Fibroblast of the conjunctiva (primary cell): ENCODE measurements at places on chromosomes 1 and 21.

DNA sequence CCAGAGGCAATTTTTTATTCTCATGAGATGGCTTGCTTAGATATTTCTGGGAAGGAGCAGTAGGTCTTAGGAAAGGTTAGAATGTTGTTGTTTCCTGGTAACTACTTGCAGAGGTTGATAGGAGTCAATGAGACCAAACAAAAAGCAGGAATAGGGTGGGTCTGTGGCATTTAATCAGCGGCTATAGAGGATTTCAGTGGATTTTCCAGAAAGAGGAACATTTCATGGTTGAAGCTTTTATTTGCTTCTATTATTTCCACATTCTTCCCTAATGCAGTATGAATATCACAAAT lies 111.3 kb upstream of the PALMD start:
- no peak for DNase-seq

DNA sequence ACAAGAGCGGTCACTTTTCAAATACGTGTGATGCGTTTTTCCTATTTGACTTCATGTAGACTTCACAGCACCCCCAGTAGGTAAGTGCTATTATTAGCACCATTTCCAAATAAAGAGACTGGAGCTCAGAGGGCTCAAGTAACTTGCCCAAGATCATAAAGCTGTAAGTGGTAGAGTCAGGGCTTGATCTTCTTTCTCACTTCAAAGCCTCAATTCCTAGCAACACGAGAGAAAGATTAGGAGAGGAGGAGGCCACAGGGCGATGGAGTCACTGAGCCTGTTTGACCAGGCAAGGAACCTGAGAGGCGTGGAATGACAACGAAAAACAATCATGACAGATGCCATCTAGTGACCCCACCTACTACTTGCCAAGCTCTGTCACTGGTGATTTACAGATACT lies 181.0 kb downstream of the FOXD2 start:
- DNase-seq: no peak

DNA sequence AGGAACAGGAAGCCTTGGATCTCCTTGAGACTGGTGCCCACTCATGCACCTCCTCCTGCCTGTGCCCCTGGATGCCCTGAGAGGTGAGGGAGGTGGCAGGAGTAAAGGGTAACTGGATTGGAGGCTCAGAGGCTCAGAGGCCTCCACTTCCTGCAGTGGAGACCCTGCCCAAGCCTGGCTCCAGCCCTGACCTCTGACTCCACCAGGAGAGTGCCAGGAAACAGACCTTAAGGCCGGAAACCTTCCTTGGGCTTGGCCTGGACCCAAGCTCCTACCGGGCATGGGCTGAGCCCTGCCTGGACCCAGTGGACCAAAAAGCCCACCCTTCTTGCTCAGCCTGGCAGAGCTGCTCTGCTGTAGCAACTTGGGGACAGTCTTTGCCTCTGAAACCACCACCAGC lies 15.0 kb upstream of the CELA3B start:
- DNase-seq: no peak

GRCh38 chr1:187252923-187253322 lies 424.2 kb downstream of the PLA2G4A start:
- DNase-seq: no peak

DNA sequence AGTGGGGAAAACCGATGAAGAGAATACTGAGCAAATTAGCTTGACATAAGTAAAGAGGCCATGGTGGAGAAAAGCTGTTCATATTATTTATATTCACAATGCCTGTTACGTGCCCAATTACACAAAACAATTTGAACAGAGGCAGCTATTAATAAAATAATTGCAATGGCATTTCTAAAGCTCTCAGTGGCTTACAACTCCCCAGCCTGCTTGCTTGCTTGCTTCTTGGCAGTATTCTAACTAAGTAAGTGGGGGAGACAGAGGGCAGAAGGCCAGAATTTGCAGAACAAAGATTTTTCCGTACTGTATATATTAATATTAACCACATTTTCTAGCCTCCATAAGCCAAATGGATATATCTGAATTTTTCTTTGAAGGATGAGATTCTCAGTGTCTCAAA lies 12.9 kb downstream of the PTPN14 start:
- no peak for DNase-seq

DNA sequence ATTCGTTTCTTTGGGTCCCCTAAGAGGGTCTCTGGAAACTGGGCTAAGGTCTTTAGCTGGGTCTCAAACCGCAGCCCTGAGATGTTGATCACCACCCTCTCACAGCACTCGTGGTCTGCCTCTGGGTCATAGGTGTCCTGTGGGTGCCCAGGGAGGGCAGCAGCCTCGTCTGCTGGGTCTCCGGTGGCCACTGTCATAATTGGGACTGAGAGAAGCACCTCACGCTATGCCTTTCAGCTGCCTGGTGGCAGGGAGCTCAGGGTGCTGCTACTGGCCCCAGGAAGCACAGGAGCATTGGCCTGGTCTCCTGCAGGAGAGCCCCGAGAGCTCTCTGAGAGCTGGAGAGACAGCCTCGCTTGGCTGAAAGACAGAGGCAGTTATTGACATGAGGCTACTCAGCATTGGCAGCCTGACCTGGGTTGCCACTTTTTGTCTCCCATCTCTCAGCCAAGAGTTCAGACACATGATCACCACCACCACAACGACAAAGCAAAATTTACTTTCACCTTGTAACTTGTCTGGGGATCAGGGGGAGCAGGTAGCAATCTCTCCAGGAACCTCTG lies 1.5 kb downstream of the KCNA2 start:
- no peak for DNase-seq

GRCh38 chr1:117674521-117675400 lies 68.9 kb downstream of the TENT5C start:
- DNase-seq: no peak

- DNase-seq: no peak
Measured at GRCh38 chr1:41009466-41009865, 12.1 kb downstream of the SLFNL1 start.

GRCh38 chr1:231923491-231924041 lies 297.0 kb downstream of the DISC1 start:
- no peak for DNase-seq

- no peak for DNase-seq
Measured at GRCh38 chr1:86773341-86774288, 69.2 kb downstream of the SH3GLB1 start.

- DNase-seq: peak; percentile 20
Measured at GRCh38 chr1:158037866-158038359, 44.5 kb downstream of the KIRREL1 start.

DNA sequence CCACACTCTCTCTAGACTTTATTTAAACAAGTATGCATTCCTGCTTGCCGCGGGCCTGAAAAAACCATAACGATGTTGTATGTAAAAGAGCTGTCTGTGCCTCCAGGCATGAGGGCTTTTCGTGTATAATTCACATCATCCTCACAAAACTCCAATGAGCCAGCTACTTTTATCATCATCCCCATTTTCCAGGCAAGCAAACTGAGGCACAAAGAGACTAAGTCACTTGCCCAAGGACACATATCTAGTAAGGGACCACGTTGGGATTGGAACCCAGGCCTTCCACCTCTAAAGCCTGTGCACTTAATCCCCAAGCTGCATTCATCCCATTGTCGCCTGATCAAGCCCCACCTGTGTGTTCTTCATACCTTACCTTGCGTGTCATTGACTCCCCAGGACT lies 226.9 kb downstream of the KAZN start:
- no peak for DNase-seq

DNA sequence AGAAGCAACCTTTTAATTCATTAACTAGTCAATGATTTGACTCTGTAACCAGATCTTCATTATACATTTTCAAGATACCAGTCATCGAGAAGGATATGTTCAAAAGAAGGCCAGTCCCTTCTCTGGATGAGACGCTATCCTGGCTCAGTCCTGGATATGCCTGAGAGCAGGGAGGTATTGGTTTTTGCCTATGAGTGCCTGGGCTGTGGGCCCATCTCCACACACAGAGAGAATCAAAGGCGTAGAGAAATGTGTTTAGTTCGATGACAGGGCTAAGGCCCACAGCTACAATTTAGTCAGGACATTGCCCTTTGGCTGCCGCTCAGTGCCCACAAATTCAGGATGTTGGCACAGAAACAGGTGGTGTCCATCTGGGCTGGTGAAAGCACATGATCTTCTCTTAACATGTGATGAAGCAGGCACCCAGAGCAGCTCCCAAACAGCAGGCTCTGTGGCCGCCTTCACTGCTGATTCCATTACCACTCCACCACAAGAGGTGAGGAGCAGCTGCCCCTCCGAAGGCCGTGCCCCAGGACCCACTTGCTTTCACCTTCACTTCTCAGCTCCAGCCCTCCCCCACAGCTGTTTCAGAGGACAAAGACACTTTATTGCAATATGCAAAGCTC lies 24.7 kb downstream of the ACKR1 start:
- DNase-seq: no peak

DNA sequence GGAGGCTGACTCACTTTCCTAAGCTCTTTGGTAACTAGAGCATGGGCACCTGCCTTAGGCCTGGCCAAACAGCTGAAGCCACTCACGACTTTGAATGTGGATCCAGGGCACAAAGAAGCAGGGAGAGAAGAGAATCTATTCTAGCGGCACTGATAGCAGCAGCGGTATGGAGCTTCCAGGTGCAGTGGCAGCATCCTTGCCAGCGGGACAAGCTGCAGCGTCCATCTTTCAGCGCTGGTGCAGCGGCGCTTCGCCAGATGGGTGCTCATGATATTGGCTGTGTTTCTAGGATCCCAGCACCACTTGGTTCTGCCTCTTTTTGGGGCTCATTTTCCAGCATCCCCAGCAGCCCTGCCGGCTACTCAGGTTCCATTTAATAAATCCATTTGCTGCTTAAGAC lies 184.2 kb downstream of the SLC44A5 start:
- no peak for DNase-seq

DNA sequence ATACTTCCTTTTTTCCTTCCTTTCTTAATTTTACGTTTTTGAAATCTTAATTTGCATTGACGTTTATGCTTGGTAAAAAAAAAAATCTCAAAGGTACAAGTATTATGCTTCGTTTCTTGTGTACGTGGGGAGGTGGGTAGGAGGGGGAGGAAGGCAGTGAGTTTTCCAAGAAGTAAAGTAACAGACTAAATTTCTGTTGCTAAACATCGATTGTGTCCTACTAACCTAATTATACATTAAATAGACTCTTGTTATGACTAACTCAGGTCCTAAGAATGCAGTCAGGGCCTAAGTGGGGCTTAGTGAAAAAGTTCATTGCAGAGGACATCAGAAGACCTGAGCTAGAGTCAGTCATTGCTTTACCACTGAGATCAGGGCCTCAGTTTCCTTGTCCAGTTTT lies 17.5 kb downstream of the NEK7 start:
- DNase-seq: no peak

DNA sequence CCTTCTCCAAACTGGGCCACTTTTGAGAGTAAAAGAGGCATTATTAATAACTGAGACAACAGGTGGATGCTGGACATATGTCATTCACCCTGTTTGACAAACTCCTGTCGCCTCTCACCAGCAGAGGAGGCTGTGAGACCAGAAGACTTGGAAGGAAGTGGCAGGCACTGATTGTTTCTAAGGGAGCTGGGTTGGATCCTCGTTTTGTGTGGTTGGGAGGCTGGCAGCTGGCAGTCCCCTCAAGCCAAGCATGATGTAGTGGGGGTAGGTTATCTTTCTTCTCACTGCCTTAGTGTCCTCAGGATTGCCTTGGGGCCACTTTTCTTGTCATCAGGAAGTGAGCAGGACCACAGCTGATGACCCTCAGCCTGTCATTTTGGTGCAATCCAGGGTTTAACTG lies 86.5 kb upstream of the KCNJ15 start:
- no peak for DNase-seq

DNA sequence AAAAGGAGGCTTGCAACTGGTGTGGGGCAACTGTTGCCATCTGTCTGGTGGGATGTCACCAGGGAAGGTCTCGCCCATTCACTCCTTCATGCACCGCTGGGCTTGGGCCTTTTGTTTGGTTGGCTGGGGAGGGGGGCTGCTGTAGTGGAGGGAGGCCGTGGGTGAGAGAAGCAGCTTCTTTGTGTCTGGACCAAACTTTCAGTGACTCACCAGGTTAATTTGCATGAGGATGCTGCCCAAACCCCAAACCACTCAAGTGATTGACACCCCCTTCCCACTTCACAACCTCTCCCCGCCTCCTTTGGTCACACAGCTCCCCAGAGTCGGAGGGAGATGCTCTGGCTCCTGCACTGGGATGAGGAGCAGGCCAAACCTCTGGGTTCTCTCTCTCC lies 19.7 kb downstream of the BTG2 start:
- DNase-seq: no peak

DNA sequence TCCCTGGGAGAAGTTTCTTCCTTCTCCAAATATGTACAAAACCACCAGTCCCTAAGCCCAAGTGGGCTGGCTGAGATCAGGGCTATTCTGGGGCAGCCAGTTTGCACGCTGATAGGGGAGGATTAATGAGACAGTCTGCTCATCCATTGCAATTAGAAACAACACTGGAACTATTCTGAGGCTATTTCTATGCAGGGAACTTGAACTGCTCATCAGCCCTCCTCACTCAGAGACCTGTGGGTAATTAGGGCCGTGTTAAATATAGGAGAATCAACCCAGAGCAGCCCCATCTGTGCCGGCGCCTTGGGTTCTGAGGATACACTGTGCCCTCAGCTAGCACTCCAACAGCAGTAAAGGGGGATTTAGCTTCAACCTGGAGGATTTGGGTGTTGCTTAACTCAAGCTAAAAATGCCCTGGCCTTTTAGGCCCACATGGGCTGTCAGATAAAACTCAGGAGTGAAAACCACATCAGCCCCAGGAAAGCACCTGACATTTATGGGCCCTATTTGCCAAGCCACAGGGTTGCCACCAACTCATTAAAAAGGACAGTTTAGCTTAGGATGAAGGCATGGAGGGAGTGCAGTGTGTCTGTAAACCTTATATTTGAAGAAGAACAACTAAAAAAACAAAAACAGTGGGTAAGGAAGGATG lies 53.9 kb downstream of the DUSP10 start:
- no peak for DNase-seq

- DNase-seq: peak; percentile 10
Measured at GRCh38 chr1:111030590-111030989, 66.9 kb upstream of the LRIF1 start.

GRCh38 chr1:204821924-204822323 lies 48.7 kb upstream of the NFASC start:
- no peak for DNase-seq

GRCh38 chr1:199113265-199113869 lies 474.5 kb downstream of the PTPRC start:
- peak; percentile 69 for DNase-seq

DNA sequence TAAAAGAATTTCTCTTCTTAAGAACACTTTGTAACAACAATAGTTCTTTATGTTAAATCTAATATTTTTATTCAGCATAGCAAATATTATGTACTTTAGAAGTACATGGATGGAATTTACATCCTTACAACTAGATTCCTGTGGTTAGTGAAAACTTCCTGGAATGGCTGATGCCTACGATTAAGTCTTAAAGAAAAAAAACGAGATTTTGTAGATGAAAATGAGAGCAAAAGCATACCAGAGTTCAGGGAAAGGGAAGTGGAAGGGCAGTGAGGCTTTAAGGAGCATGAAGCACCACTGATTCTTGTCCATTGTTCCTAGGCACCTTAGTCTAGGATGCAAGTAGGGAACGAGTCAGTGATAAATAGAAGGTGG lies 26.7 kb downstream of the CFH start:
- DNase-seq: peak; percentile 16

GRCh38 chr1:19317126-19317910 lies 5.2 kb downstream of the SLC66A1 start:
- DNase-seq: no peak
